Right ventricle myocardium superior (tissue), 1 donor: ENCODE measurements at places on chromosomes 7 and 10.

DNA sequence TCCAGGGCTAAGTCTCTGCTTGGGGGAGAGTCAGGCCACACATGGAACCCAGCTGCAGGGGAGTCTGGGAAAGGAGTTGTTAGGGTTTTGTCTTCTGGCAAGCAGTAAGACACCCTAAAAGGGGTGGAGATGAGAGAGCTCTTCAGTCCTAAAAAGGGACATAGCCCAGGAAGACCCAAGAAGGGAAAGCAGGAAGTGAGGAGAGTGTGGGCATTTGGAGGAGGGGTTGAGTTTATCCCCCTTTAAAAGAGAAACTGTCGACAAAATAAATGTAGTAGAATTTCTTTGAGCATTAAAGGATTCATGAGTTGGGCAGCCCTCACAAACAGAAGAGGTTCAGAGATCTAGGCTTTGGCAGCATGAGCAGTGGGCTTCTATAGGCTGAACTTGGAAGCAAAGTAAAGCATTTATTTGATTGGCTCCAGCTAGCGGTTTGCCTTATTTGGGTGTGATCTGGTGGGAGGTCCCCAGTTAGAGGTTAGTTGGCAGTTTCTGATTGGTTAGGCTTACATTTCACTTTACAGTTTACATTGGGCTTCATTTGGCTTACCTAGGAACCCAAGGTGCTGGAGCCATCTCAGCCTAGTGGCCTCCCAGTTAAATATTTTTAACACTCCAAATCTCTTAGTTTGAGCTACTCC lies 246.7 kb downstream of the CAMK1D start:
- no peak for DNase-seq

- no peak for DNase-seq
These were observed 86.0 kb downstream of the AKR1D1 start for GRCh38 chr7:138162236-138162635.

DNA sequence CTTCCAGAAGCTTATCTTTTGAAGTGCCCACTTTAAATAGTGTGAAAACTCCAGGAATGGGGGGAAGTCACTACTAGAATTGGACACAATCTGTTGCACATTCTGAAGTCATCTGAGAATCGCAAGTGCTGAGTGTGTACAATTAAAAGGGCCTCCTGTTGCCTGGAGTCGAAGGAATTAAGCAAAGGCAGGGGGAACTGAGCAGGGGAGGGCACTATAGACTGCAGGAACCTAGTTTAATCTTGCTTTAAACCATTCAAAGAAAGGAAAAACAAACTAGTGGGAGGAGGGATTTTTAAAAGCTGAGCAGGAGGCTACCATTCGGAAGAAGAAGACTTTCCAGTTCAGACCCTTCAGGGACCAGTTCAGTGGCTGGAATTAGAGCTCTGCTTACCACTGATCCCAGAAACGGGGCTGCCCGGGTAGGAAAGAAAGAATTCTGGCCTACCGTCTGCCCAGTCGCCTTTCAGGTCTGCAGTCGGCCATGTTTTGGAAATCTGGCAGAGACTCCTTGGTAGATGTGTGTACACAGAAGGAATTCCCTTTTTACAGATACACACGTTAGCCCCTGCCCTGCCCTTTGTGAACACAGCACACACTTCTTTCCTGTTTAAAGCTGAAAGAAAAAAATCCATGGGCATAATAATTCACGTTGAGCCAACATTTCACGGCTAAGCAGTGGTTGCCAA lies 610.6 kb upstream of the FOXK1 start:
- no peak for DNase-seq

DNA sequence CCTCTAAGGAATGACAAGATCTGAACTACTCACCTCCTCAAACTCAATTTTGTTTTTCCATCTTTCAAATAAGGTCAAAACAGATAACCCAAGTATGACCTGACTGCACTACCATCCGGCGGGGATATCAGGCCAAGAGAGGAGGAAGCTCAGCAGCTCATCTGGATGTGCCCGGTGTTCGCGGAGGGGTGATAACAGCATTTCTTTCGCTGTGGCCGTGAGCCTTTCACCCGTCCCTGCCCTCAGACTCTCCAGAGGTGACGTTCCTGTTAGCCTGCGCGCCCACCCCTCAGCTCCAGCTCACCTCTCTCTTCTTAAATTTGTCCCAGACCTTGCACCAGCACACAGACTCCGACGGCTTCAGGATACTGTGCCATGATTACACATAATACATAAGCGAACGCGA lies 526 bp downstream of the ZNF248 start:
- no peak for DNase-seq

DNA sequence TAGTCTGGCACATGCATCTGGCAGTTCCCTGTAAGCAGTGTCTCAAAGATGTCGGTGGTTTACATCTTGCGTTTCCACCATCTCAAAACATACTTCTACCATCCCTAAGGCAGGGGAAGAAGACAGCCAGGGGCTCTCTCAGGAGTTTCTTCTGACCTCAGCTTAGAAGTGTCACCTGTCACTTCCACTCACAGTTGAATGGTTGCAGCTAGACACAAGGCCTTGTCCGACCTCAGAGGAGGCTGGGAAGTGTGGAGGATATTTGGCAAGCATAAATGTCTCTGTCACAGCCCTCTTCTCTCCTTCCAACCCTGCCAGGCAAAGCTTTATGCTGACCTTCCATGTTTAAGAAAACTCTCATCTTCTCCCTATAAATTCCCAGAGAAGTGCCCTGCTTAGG lies 193.3 kb downstream of the HERPUD2 start:
- DNase-seq = no peak

DNA sequence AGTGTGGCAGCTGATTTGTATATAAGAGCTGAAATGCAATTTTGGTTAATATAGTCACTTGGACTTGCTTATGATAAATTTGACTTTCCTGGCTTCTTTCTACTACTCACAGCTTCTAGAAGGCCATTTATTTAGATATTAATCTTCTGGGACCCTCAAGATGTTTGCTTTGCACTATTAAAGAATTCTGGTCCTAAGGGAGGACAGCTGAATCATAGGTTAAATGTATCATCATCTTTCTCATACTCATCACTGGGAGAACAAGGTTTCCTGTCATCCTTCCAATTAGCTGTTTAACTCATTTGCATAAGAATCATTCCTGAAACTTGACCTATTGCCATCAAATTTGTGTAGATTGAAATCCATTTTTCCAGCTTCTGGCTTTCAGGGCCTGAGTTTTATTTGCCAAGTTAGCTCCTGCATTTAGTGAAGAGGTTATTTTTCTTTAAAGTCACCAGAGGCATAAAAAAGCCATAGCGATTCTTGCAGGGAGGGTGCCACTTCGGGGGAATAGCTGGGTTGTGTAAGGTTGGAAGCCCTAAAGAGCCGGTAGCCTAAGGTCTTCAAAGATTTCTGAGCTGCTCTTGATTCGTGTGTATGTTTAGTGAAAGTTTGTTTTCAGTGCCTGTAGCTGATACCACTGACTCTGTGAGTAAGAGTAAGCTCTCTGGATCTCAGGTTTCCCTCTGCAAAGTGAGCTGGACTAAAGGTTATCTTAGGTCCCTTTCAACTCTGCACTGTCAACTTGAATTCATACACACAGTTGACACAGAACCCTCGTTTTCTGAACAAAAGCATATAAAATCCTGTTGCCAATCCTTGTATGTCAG lies 4.3 kb downstream of the MAP3K8 start:
- no peak for DNase-seq

DNA sequence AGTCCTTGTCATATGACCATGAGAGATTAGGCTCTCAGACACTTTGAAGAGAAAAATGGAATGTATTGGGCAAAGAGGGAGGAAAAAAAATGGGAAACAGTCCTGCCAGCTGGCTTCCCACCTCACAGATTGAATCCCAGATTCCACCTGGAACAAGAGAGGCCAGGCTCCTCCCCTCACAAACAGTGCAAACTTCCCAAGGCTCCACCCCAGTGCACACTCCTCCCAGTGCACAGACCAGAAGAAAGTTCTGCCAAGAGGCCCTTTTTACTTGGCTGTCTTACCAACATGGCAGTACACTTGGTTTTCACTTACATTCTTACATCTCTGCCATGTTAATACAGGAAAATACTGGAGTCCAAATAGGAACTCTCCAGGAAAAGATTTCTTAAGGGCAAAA lies 202.3 kb downstream of the AHR start:
- DNase-seq = no peak

- no peak for DNase-seq
These were observed 94.6 kb downstream of the ELMO1 start for GRCh38 chr7:37353949-37354655.
